ENCODE measurements at places on chromosomes 1 and 21.

DNA sequence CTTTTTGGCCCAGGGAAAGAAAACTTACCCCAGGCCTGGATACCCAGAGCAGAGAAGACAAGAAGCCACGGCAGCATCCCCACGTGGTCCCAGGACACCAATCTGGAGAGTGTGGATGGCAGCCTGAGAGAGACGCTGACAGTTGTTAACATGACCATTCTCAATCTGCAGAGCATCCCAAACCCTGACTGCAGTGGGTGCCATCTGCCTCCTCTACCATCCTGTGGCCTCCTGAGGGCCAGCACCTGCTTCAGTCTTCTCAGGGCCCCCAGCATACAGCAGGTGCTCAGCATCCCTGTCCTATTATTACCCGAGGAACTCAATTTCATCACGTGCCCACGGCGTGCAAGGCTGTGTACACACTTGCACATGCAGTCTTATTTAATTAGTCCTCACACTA lies 785 bp downstream of the PGLYRP4 start:
- DNase-seq = no peak

- DNase-seq = no peak
Observed at GRCh38 chr21:14591882-14592281, 45.8 kb upstream of the SAMSN1 start.

DNA sequence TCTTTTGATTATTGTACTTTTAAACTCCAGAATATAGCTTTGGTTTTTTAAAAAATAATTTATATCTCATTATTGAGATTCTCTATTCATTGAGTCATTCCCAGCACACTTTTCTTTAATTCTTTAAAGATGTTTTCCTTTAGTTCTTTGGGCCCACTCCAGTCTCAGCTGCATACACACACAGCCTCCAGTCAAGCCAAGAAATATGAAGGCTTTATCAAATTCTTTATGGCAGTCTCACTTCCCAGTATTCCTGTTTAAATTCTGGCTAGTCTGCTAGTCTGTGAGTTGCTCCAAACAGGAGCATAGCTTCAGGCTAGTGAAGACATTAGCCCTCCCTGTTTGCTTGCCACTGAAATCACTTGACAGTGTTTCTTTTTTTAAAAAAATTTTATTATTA lies 61.2 kb downstream of the CRP start:
- DNase-seq = no peak

GRCh38 chr1:152855661-152856060 lies 4.1 kb upstream of the LCE7A start:
- no peak for DNase-seq

GRCh38 chr1:17377325-17377953 lies 5.4 kb downstream of the PADI6 start:
- DNase-seq = no peak

DNA sequence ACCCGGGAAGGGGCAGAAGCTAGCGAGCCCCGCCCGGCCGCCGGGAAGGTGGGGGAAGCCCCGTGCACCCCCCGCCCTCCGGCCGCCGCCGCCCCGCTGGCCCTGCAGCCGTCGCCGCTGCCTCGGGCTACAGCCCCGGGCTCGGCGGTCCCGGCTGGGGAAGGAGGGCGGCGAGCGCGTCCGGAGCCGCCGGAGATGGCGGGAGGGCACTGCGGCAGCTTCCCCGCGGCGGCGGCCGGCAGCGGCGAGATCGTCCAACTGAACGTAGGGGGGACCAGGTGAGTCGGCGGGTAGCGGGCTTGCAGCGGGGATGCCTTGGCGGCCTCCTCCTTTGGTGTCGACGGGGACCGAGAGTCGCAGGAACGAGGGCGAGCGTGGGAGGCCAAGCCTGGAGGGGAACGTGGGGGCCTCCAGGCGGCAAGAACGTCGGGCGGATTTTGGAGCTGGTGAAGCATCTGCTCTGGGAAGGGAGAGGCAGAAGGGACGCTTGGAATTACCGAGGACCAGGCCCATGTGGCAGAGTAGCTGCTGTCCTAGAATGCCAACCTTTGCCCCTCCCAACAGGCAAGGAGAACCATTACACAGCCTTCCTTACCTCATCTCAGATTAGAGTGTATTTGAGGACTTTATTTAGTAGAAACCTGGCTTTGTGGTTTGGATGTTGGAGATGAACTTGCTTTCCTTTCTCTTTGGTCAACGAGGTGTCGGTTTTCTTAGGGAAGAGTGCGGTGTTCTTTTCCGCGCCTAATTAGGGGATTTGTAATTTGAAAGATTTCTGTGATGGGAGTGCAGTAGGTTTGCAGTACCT lies 591 bp downstream of the KCTD3 start:
- peak; percentile 4 for DNase-seq

DNA sequence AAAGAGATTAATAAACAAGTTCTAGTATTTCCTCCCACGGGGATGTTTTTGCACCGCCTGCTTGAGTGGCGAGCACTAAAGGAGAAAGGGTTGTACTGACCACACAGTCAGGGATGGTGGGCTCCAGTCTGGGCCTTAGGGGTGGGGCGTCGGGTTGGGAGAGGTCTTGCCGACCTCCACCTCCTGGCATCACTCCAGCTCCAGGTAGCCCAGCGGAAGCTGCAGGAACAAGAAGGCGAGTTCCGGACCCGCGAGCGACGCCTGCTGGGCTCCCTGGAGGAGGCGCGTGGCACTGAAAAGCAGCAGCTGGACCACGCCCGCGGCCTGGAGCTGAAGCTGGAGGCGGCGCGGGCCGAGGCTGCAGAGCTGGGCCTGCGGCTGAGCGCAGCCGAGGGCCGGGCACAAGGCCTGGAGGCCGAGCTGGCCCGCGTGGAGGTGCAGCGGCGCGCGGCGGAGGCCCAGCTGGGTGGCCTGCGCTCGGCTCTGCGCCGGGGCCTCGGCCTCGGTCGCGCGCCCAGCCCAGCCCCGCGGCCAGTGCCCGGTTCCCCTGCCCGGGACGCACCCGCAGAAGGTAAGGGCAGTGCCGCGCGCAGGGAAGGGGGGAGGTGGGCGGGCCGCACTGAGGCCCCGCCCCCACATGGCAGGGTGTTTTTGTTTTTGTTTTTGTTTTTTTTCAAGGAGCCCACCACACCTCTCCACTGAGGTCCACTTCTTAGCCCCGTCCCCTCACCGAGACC lies 19.7 kb downstream of the MFAP2 start:
- peak; percentile 59 for DNase-seq

DNA sequence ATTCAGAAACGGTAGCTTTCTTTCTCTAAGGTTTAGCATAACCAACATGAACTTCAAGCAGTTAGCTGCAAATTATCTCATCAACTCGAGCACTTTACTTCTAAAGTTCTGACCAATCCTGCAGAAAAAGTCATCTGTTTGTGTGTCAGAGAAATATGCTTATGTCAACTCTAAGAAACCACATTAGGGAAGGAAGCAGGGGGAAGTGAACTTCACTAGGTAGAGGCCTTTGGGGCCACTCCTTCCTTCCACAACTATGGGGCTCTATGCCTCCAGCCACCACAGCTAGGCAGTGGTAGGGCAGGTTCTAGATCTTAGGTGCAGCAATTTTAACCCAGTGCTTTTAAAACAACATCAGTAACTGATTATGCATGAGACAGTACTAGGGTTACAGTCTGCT lies 375.9 kb downstream of the DSCAM start:
- DNase-seq = no peak

DNA sequence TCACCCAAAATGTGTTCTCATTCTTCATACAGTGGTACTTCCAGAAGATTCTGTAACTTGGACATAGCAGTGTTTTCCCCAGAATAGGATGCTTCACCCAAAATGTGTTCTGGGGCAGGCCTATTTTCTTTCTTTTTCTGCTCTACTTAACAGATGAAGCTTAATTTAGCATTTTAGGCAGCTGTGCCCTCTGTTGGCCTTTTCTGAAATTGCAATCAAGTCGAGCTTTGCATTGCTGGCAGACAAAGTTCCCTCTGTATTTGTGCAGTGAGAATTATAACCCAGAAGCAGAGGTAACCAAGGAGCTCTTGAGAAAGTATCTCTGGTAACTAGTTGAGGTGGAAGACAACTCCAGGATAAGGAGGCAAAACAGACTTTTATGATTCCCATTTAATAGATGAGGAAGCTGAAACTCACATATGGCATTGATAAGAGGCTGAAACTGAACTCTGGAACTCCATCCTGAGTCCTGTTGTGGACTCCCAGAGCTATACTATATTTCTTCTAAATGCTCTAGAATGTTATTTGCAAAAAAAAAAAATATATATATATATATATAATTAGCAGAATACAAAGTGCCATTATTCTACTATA lies 50.3 kb upstream of the L1TD1 start:
- no peak for DNase-seq

- no peak for DNase-seq
Observed at GRCh38 chr1:1022302-1023009, 2.5 kb downstream of the AGRN start.

GRCh38 chr1:34983700-34984355 lies 1.3 kb downstream of the TMEM35B start:
- no peak for DNase-seq
